ENCODE measurements at places on chromosomes 16 and 17.

DNA sequence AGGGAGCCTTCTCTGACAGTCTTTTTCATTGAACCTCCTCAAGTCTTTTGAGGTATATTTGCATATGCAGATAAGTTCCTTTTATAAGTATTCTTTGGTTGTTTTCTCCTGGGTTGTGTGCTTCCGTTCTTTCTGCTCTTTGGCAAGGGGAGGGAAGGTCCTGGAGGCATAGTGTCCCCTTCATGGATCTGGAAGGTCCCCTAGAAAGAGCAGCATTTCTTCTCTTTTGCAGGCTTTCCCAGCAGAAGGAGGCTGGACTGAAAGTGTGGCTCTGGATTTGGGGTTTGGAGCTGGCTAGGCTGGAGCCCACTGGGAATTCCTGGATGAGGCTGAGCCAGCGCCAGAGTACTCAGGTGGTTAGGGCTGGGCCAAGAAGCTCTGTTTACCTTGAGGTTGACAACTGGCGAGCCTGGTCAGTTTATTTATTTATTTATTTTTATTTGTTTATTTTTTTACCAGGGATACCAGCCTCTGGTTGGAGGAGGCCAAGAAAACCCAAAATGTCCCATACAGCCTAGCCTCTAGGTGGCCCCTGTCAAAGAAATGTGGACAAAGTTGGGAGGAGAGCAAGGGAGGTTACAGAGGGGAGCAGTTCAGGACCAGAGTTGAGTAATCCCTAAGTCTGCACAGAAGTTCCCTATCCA, 5.4 kb upstream of the TOP2A start:
- DNase-seq, result no peak

DNA sequence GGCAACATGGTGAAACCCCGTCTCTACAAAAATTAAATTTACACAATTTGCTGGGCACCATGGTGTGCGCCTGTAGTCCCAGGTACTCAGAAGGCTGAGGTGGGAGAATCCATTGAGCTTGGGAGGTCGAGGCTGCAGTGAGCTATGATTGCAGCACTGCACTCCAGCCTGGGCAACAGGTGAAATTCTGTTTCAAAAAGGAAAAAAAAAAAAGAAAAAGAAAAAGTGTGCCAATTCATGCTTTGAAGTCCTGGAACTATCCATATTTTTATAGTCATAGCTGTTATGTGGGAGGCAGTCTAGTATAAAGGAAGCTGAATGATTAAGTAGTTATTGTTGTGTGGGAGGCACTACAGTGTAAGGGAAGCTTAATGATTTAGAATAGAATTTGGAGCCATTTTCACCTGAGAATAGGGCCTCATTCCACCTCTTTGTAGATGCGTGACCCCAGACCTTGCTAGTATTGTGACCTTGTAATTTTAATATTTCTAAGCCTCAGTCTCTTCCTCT, 31.6 kb downstream of the IQCK start:
- DNase-seq, result no peak

GRCh38 chr17:60155815-60156214, 6.0 kb downstream of the CA4 start:
- DNase-seq, result no peak

DNA sequence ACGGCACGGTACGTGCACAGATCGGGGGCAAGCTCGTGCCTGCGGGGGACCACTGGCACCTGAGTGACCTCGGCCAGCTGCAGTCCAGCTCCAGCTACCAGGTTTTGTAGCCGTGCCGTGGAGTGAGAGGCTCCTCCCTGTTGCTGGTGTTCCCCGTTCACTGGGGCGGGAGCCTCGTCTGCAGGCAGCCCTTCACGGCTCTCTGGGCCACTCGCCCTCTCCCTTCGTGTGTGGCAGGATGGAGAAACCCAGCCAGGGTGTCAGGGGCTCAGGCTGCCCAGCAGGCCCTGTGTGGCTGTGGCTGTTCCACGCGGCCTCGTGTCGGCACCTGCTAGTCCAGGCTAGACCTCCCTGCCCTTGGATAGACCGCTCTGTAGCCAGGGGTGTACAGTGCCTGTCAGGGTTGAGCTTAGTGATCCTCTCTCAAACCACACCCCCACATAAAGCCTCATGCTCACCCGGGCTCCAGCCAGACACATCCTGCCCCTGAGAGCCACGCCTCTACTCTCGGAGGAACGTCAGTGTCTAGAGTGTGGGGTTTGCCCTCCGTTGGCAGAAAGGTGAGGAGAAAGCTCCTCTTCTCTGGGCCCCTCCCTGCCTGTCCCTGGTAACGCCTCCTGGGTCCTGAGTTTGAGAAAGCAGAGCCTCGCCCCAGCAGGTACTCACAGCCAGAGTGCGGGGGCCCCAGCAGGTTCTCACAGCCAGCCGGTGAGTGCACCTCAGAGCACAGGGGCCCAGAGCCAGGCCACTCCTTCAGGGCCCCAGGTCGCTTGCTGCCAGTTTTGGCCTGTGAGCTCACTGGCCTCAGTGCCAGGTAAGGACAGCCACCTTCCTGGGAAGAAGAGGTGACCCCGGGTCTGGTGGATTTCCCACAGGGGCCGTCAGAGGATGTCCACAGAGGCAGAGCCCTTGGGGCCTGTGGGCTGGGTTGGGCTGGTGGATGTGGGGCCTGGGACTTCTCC, 27.7 kb downstream of the NME3 start:
- no peak for DNase-seq

DNA sequence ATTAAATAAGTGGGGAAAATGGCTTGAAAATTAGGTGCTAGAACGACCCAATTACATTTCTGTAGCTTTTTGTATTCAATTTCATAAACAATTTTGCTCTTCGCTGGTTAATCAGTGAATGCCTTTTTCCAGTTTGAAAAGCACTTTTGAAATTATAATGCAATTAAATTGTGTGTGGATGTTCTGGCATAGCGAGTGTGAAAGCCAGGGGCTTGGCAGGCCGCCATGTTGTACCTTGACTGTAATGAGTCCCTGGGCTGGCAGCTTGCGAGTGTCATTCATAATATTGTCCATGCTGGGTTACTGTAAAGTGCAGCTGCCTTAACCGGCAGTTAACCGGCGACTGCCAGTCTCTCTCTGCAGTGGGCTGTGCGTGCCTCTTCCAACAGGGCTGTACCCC, 177.8 kb downstream of the CCDC182 start:
- no peak for DNase-seq

DNA sequence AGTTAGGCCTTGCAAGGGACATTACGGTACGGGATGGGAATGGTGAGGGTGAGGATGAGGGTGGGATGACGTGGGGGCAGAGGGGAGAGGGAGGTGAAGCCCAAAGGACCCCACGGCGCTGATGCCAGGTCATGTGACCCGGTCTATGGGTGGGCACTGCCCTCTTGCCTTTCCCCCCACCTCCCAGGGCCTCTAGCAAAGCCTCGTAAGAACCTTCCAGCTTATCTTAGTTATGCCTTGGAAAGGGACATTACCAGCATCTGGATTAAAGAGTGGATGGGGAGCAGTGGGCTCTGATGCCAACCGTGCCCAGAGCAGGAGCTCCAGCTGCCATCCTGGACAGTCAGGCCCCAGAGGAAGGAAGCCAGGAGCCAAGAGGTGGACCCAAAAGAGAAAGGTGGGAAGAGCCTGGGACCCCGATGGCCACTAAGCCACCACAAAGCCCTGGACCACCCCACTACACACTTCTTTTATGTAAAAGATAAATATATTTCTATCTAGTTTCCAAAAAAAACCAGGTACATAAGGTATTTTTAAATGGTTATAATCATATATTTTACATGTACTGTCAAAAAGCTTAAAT, 40.9 kb downstream of the TK2 start:
- no peak for DNase-seq

DNA sequence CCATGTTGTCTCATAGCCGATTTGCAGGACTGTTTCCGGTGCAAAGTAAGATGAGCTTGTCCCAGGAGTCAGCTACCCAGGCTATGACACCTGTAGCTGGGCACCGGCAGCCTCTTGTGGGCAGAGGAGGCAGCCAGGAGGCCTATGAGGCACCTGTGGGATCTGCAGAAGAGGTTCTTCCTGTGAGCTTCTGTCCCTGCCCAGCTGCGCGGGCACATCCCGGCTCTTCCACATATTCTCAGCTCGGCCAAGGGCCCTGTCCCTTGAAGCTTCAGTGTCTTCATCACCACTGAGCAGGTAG, 21.3 kb upstream of the CAPN15 start:
- DNase-seq, result no peak

DNA sequence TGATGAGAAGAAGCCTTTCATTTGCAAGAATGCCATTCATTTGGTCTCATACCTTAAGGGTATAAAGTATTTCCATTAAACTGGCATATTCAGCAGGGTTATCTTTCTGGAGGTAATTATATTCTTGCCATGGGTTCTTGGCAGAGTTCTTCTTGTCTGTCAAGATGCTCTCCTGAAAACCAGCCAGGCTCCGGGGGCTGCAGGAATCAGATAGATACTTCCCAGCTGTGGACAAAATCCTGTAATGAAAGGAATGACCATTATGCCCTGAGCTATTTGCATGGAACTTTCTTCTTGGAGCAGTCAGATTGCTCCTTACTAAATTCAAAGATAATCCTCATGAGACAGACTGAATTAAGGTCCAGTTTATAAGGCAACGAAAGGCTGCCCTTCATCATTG, 47.0 kb downstream of the COG7 start:
- no peak for DNase-seq

DNA sequence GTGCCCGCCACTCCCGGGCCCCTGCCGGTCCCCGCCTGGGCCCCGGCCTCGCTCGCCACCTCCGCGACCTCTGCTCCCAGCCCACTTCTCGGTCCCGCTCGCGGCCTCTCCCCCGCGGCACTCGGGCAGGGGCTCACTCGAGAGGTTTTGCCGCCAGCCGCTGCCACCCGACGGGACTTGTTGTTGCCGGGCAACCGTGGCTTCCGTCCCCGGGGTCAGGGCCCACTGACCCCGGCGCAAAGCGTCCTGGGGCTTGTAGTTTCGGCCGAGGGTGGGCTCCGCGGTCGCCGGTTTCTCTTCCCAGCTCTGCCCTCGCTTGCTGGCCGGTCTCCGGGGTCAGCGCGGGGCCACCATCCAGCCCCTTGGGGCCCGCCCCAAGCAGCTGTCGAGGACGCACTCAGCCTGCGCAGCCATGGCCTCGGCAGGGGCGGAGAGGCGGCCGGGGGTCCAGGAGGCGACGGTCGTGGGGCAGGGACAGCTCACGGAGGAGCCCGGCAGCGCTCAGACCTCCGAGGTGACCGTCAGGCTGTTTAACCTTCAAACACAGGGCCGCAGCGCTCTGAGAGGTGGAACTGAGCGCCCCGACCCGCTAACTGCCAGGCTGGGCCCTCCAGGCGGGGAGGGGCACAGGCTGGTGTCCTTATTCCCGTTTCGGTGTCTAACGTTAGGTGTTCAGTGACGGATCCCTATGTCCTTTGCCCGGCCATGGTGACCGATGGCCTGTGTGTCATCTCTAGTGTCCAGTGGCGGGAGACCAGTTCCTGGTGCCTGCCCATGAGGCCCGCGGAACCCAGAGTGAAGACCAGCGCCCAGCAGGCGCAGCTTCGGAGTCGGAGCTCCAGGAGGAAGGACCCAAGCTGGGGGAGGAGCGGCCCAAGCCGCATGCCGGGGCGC, at the start of the genes C16orf86 and ENKD1:
TSS of gene C16orf86 (plus strand) at position 256 of the 894 bp plus-strand sequence. CDS start at position 413, 157 bp downstream.
TSS of gene ENKD1 (minus strand) at position 192 of the 894 bp plus-strand sequence. CDS start 308 bp downstream, outside the sequence.
- peak; percentile 74 for DNase-seq

DNA sequence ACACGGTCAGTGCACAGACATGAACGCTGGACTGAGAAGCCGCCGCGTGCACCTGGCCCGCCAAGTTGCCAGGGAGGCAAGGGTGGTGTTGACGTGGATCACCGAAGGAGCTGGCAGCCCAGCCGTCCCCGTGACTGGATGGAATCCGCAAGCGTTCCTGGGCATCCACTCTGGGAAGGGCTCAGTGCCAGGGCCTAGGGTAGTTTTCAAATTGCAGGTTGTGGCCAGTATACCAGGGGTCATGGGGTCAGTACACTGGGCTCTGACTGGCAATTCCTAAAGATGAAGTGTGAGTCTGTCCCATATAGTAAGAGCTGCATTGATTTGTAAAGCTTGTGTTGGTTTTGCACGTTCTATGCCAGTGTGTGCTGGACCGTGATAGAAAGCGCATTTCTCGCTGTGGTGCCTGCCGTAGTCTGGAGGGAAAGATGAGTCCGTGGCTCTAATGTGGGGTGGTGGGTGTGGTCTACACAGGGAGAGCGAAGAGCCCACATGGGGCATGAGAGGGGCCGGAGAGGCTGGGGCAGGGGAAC, 21.1 kb upstream of the METRNL start:
- no peak for DNase-seq

Measured in stimulated activated CD4-positive, alpha-beta T cell treated with anti-CD3 and anti-CD28 coated beads, Interleukin-12 subunit alpha, Interleukin-12 subunit beta, amount 100 ng/mL, for 4 hours (primary cell).